Memory B cell (primary cell): ENCODE measurements at places on chromosomes 6 and 20.

DNA sequence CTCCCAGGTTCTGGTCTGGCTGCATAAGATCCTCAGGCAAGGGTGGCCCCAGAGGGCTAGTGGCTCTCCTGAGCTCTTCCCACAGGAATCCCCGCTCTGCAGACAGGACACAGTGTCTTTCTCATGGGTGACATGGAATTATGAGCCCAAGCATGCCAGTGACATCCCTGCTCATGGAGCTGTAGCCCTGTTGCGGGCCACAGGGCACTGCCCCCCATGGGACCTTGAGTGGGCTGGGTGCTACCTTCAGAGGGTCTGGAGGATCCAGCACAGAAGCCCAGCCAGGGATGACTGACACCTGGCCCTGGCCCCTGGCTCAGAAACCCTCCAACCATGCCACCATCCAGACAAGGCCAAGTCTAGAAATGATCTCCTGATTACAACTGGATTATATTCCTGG lies 657.5 kb upstream of the DEFB115 start:
- DNase-seq, result no peak

- DNase-seq, result no peak
Observed at GRCh38 chr20:56195946-56196345, 52.6 kb upstream of the MC3R start.

DNA sequence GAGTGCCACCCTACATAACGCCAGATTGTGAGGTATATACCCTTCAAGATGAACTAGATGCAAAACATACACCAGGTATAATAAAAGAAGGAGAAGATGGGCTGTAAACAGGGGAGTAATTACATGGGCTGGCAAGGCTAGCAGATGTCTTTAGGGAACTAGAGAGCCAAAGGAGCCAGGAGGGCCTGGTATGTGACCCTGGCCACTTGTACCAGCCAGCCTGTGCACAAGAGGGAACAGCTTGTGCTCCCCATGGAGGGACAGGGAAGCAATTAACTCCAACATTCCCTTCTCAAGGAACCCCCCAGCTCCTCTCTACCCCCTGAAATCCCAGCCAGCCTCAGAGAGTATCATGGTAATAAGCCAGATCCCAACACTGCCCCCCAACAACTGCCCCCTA lies 139.9 kb downstream of the HIVEP2 start:
- no peak for DNase-seq

DNA sequence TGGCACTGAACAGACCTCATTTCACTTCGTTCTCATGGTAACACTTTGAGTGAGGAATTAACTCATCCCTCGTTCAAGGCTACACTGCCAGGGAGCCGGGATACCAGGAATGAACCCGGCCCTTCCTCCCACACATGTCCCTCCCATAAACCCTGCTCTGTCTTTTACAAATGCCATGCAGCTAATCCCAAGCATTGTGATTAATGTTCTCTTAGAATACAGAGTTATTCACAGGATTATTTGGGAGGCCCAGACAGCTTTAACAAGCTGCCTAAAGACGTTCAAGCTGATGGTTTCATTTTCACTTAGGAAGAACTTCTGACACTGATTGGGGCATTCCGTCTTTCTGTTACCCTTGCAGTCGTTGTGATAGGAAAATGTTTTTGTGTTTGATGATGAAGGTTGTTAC lies 42.5 kb upstream of the CD83 start:
- peak; percentile 42 for DNase-seq

GRCh38 chr6:159196430-159196975 lies 27.3 kb downstream of the FNDC1 start:
- no peak for DNase-seq

- no peak for DNase-seq
Observed at GRCh38 chr6:116101790-116102189, 1.1 kb downstream of the NT5DC1 start.

DNA sequence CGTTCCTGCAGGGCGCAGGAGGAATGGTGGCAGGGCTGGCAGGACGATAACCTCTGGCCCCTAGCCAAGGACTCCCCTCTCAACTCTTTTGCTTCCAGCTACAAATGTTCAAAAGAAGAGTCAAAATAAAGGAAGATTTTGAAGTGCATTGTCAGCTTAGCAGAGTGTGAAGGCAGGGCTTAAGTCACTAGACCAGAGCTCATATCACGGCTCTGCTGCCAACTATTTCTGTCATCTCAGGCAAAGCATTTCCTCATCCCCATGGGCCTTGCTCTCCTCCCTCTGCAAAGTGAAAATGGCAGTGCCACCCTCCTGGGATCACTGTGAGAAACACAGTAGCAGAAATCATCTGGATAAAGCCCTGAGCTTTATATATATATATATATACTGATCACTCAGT lies 36.7 kb downstream of the CFAP61 start:
- no peak for DNase-seq

DNA sequence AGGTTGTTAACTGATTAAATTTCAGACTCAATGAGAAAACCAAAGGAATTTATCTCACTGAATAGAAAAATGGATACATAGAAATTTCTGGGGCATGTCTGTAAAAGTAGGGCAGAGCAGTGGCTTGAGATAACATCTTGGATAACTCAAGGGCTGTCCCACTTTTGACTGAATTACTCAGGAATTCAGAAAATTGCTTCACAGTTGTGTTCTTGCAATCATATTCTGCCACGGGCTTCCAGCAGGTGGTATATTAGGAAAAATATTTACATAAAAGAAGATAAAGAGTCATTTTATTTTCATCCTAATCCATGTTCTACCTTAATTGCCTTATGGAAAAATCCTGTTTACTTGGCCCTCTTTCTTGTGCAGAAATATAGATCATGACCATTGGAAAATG lies 156.4 kb upstream of the AKIRIN2 start:
- DNase-seq, result no peak

DNA sequence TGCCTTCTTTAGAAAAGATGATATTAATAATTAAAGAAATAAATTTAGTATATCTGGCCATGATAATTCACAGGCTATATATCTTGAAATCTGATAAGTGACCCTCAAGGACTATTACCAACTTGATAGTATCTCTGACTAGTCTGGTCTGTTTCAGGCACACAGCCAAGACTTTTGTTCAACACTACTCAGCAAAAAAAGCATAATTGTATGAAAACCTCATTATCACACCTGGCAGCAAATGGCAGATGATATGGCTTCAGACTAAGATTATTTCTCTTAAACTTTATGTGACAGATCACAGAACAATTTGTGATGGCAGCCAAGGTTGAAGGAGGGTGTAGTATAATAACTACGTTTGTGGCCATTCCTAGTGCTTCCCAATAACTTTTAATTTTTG lies 114.7 kb downstream of the RWDD2A start:
- DNase-seq, result no peak

DNA sequence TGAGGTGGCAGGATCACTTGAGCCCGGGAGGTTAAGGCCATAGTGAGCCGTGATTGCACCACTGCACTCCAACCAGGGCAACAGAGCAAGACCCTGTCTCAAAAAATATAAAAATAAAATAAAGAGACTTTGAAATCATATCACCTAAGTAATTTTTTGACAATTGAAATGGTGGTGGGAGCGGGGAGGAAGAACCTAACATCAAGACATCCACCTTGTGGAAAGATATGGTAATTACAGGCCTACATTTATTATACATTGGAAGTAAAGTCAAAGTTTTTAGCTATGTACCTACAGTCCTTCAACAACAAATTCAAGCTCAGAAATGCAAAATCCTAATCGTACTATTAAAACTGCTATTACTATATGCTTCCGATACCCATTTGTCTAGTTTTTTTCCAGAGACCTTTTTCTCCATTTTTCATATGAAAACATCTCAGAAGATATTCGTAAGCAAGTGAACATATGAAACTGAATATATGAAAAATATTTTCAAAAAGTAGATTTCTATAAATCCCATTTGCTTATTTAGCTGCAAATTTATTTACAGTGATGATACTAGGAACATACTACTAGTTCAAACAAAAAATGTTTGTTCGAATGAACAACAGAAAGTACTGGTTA lies 83.3 kb downstream of the SYCP2 start:
- no peak for DNase-seq

DNA sequence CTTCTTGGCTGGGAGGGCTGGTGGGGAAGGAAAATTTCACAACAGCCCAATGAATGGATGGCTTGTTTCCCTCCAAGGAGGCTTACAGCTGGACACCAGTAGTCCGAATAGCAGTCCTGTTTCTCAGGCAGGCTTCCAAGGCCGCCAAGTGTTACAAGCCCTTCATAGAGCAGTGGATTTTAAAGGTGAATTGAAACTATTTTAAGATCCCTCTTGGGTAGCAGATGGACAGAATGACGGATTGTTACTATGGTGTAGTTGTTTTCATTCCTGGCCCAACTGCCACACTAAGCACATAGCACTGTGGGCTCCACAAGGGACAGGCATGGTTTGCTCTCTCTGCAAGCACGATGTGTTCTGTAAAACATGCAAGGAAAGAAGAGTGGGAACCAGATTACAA lies 203.3 kb upstream of the TAB2 start:
- no peak for DNase-seq

DNA sequence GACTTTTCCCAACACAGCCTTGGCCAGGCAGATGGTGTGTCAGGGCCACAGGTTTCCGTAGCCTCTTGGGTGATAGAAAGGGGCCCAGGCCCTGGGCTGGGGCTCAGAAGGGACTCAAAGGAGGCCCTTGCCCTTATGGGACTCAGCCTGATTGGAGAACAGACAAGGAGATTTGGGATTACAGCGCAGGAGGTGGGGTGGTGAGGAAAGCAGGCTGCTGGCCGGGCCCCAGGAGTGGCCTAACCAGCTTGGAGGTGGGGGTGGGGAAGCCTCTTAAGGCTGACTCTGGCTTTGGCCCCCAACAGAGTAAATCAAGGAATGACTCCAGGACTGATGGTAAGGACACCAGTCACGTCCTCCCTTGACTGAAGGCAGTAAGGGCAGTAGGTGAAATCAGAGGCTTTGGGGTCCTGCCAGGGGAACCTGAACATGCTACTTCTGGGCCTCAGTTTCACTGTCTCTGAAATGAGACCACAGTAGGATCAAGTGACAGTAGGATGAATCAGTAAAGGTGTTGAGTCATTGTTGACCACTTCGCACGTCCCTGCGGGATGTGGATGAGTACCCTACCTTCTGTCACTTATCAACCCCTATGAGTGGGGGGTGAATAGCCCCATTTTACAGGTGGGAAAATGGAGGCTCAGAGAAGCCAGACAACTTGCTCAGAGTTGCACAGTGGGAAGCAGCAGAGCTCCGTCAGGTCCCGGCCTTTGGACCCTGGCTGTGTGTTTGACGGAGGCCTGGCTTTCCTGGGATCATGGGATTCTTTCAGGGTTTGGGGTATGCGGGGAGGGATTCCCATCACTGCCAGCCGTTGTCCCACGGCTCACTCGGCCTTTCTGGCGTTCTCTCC lies 4.5 kb downstream of the SNAI1 start:
- DNase-seq, result no peak

GRCh38 chr6:142698751-142699150 lies 246.2 kb downstream of the HIVEP2 start:
- DNase-seq, result no peak

GRCh38 chr6:111606620-111607115 lies 990 bp upstream of the TRAF3IP2 start:
- DNase-seq, result no peak

GRCh38 chr6:117956386-117956785 lies 49.3 kb downstream of the SLC35F1 start:
- no peak for DNase-seq

DNA sequence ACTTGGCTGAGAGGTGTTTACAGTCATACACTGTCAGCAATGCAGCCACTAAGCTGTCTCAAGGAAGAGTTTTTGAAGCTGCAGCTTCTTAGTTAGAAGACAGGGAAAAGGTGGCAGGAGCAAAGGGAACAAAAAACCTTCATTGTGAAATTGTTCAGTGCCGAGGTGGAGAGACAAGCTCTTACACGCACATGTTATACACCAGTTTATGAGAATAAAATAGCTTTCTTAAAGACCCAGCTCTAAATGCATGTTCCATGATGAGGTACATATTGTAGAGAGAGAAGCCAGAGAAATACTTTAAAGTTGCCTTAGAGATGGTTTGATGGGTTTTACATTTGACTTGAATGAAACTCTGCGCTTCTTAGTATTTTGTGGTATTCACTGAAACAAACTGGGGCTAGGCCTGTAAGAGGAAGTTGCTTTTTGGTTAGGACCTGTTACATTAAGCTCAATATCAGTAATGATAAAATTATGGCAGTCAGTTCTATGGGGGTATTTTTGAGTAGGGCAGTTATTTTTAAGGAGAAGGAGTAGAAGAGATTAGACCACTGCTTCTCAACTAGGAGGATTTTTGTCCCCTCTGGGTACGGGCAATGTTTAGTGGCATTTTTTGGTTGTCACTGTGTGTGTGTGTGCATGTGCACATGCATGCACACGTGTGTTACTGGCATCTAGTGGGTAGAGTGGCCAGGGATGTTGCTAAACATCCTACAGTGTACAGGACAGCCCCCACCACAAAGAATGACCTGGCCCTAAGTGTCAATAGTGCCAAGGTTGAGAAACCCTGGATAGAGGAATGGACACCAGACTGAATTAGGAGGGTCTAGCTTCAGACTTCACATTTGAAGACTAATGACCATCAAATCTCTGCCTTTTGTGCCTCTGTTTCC lies 9.8 kb downstream of the NEDD9 start:
- DNase-seq, result no peak

GRCh38 chr6:105968603-105969333 lies 117.4 kb upstream of the PRDM1 start:
- no peak for DNase-seq

GRCh38 chr6:36436466-36436865 lies 6.2 kb downstream of the PXT1 start:
- no peak for DNase-seq

- no peak for DNase-seq
Observed at GRCh38 chr6:33136310-33136900, 55.9 kb downstream of the COL11A2 start.

DNA sequence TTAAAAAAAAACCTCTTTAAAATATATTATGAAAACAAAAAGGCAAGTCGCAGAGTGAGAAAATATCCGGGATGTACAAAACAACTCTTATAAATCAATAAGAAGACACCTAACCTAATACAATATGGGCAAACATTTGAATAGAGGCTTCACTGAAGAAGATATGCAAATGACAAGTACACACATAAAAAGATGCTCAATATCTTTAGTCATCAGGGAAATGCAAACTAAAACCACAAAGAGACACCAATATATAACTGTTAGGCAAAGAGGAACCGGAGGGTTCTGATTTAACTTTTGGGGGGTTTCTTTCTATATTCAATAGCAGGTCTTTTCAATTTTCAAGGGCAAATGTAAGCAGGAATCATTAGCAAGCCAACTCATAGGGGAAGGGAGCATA lies 480.7 kb upstream of the SPTLC3 start:
- no peak for DNase-seq

DNA sequence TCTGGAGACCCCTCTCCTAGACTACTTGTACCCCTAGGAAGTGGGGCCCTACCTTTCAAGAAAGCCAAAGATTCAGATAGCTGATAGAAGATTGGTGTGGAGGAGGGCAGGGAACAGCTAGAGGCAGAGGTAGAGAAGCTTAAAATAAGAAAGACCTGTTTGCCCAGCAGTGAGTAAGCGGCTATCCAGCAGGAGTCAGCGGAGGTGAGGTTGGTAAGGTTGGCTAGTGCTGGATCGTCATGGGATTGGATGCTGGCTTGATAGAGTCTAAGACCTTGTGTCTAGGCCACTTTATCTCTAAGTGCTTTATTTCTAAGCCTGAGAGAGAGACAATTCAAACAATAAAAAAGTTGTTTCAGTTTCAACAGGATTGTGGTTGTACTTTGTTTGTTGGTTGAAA lies 19.1 kb downstream of the ANKS1A start:
- no peak for DNase-seq

GRCh38 chr6:158561938-158562337 lies 2.0 kb downstream of the TMEM181 start:
- DNase-seq, result no peak
